ENCODE measurements at places on chromosomes 11 and 22.

- DNase-seq = no peak
Measured at GRCh38 chr22:50545522-50546325, at the start of gene KLHDC7B. Gene KLHDC7B, plus strand, starts transcription at chr22:50545899. Its CDS starts 345 bp downstream, at chr22:50546244.

DNA sequence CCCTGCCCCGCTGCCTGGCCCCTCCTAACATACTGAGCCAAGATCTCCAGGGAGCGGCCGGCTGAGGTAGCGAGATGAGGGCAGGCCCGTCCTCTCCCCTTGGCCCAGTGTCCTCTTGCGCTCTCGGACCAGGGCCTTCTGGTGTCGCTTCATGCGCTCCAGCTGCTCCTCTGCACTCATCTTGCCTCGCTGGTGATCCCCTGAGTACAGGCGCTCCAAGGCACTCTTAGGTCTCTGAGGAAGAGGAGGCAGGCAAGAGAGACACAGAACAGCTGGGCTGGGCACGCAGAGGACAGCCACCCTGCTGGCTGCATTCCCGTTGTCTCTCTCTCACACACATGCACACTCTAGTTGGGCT is 50.6 kb downstream of the C11orf58 start:
- DNase-seq = no peak

GRCh38 chr22:45208993-45209838 is 31.5 kb downstream of the KIAA0930 start:
- DNase-seq = no peak

DNA sequence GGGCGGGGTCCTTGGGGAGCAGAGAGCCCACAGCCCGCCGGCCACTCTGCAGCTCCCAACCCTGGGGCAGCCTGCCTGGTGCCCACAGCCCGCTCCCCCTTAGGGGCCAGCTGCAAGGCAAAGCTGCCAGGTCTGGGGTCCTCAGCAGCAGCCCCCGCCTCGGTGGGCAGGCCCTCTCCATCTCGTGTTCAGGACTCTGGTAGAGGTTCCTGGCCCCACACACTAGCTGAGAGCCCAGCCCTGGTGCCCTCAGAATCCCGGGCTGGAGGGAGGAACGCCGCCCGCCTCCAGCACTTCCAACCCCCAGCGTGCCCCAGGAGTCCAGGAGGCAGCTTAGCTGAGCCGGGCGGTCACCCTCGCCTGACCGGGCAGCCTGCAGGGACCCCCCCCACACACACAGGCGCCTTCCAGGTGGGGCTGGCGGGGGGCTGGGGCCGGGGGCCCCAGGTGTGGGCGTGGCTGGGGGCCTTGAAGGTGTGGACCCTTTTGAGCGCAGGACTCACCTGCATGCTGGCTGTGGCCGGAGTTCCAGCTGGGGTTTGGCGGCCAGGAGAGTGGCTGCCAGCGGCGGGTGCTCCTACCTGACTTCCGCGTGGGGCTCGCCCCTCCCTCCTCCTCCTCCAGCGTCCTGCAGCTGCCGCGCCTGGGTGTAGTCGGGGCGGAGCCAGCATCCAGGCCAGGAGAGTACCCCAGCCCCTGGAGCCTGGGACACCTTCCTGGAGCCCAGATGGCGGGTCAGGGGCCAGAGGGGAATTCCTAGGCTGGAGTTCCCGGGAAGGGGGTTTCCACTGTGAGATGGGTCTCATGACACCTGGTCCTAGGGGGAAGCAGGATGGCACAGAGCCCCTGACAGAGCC is at the start of gene ANO9:
Gene ANO9, minus strand, starts transcription at position 594 of the 857 bp plus-strand sequence. Its CDS starts 85 bp downstream, at position 509.
- no peak for DNase-seq

DNA sequence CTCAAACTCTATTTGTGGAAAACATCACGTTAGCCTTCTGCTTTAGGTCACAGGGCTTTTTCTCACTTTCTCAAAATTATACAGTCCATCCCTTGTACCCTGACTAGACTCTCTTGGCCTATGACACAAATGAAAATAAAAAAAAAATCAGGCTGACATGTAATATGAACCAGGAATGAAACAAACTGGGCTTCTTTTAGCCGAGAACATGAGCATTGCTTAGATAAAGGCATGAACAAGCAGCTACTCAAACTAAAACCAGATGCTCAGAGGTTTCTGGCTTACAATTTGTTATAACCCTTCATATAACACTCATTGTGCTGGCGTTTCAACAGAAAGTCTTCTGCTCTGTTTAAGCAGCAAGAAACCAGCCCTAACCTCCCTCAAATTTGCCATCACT is 265.5 kb upstream of the NARS2 start:
- DNase-seq = no peak

Data from COLO829 (cell line).